HuH-7.5 (cell line): ENCODE measurements at places on chromosomes 5 and 9.

DNA sequence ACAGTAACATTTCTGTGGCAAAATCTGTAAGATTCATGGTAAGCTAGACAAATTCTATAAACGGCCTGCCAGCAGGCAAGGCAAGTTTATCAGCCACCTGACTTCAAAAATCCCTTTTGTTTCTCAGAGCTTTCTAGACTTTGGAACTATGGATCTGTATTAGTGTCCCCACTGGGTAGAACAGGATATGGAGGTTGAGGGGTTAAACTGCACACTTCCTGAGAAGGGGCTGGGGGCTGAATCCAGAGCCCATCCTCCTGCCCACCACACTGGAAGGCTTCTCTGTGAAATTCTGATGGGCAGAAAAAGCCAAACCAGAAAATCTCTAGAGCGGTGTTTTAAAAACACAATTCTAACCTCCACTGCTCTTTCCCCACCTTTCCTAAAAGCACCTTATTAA is 128.7 kb downstream of the ENTREP1 start:
- no peak for DNase-seq

- no peak for DNase-seq
Measured at GRCh38 chr5:175772747-175773533, 98.4 kb upstream of the CPLX2 start.

GRCh38 chr9:6928863-6929262 is 171.1 kb downstream of the KDM4C start:
- DNase-seq, result no peak

DNA sequence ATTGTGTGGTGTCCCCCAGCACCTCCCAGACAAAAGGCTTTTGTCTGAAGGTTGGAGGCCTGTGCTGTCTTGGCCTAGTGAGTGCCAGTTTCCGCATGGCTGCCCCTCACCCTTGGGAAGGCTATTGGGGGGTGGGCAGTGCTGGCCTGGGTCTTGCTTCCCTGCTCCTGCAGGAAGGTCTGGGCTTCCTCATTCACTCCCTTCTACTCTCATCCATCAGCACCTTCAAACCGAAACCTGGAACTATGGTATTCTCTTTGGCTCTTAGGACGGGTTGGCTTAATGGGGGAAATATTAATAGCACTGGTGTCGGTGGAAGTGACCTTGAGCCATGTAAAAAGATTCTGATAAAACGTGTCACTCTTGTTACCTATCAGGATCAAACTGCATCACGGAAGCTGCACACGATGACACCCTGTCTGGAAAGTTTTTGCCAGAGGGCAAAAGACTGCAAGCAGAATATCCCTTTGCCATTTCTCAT is 34.0 kb upstream of the GLRX start:
- DNase-seq, result no peak

DNA sequence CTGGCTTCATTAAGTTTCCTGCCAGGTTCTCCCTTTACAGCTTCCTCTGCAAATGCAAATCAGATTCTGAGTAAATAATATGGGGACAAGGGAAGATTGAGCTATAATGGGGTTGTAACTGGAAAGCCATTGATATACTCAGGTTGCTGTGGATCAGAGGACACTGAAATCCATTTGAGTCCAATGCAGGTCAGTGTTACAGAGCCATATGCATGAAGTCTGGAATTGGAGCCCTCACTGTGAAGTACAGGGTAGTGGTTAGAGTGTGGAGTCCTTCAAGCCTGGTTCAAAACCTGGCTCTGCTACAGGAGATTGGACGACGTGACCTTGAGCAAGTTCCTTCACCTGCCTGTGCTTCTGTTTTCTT is 48.7 kb downstream of the TIMD4 start:
- no peak for DNase-seq

- no peak for DNase-seq
Measured at GRCh38 chr9:12712532-12712931, 19.3 kb downstream of the TYRP1 start.

DNA sequence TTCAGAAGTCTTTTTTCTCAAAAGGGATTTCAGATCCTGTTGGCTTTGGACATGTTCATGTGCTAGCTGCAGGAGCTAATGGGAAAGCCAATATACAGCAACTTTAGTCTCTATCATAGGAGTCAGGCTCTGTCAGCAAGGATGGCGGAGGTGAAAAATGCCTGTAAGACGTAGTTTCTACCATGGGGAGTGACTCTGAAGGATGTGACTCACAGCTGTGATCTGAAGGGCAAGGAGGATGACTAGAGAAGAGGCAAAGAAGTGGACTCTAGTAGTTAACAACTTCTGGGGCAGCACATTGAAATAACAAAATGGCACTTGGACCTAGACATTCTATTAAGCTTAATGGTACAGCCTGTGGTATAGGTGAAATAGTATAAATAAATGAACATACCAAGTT is 3.1 kb upstream of the NDUFS4 start:
- DNase-seq, result no peak

DNA sequence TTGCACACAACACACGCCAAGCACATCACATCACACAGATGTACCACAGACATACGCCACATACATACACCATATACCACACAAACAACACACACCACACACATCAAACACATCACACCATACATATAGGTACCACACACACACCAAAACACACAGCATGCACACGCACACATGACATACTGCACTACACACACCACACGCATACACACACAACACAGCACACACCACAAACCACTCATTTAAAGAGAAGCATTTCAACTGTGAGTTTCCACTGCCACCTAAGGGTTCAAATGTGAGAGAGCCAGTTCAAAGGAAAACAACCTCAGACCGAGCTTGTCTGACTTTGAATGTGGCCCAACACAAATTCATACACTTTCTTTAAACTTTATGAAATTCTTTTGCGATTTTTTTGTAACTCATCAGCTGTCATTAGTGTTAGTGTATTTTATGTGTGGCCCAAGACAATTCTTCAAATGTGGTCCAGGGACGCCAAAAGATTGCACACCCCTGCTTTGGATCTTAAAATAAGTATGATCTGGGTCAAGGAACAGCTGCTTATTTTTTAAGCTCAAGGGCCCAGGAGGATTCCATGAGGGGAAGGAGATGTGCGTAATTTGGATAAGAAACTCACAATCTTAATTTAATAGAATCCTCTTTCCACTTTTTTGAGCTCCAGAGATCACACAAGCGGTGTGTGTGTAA is 494.6 kb downstream of the GADD45G start:
- DNase-seq, result no peak
